ENCODE measurements at places on chromosomes 5 and 9. TPM values are rescaled to one million over a fixed set of nuclear protein-coding genes. Genes with fewer than 3 reads are reported as not detected.

The SPATA6L gene
- not detected for polyA plus RNA-seq

The SKIC3 gene
- polyA plus RNA-seq = 46.0 TPM

The WNT8A gene
- not detected for polyA plus RNA-seq

The ANKRD55 gene
- 1.5 TPM for polyA plus RNA-seq

The FBP2 gene
- polyA plus RNA-seq = not detected

The PRLR gene
- polyA plus RNA-seq = not detected

The ANKRD20A1 gene
- not detected for polyA plus RNA-seq

The LCN15 gene
- polyA plus RNA-seq = not detected

The IFNK gene
- not detected for polyA plus RNA-seq

The PCDHA6 gene
- polyA plus RNA-seq = not detected

The TMOD1 gene
- 2.8 TPM for polyA plus RNA-seq

The TMEM215 gene
- not detected for polyA plus RNA-seq

The MRPL36 gene
- 66.9 TPM for polyA plus RNA-seq

The DENND4C gene
- polyA plus RNA-seq = 15.2 TPM

The SLC34A3 gene
- polyA plus RNA-seq = not detected

The SREK1 gene
- 25.9 TPM for polyA plus RNA-seq

The ABO gene
- polyA plus RNA-seq = not detected

The ZBTB43 gene
- polyA plus RNA-seq = 13.7 TPM

The FRMD3 gene
- 1.1 TPM for polyA plus RNA-seq

The RGS7BP gene
- not detected for polyA plus RNA-seq

The NSG2 gene
- polyA plus RNA-seq = not detected

The MXD3 gene
- polyA plus RNA-seq = 4.1 TPM

The ACOT12 gene
- polyA plus RNA-seq = not detected

The SPINK14 gene
- polyA plus RNA-seq = not detected

The LCN12 gene
- not detected for polyA plus RNA-seq

The HMCN2 gene
- polyA plus RNA-seq = not detected

The PCDHB11 gene
- not detected for polyA plus RNA-seq

The NPR2 gene
- 1.9 TPM for polyA plus RNA-seq

The GABRA6 gene
- polyA plus RNA-seq = not detected

The NRARP gene
- not detected for polyA plus RNA-seq

The ZDHHC11B gene
- not detected for polyA plus RNA-seq

The PDLIM4 gene
- polyA plus RNA-seq = not detected

The CCT5 gene
- polyA plus RNA-seq = 180 TPM

The ZNF366 gene
- not detected for polyA plus RNA-seq

All from IgD-negative memory B cell (primary cell).